Activated CD8-positive, alpha-beta T cell treated with anti-CD3 and anti-CD28 coated beads for 36 hours (primary cell): ENCODE measurements at places on chromosomes 7 and 10. TPM values are rescaled to one million over a fixed set of nuclear protein-coding genes. Genes with fewer than 3 reads are reported as not detected.

- H3K27ac ChIP-seq = no peak overlapping the region
- no peak overlapping the region for H3K4me3 ChIP-seq
- H3K4me1 ChIP-seq = no peaks in the 10 kb centered on the region
- no peaks in the 10 kb centered on the region for H3K27me3 ChIP-seq
Measured at GRCh38 chr7:152862006-152862405, 102.5 kb downstream of the ACTR3B start.

DNA sequence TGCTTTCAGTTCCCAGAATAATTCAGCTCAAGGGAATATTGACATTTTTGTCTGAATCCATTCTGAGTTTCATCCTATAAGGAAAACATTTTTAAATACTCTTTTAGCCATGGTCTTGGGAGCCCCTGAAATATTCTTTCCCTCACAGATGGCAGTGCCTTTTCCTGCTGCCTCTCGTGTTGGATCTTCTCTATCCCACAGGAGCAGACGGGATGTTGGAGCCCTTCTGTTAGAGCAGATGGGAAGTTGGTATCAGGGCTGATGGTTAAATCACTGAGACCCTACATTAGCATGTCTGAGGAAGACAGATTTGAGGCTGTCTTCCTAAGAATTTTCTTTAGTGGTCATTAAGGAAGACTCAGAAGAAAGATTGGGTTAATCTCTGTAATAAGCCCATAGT, 737.8 kb downstream of the LRMDA start:
- H3K4me3 ChIP-seq = no peak overlapping the region
- no peak for DNase-seq
- H3K27me3 ChIP-seq = no peaks in the 10 kb centered on the region
- H3K27ac ChIP-seq = no peak overlapping the region

GRCh38 chr10:76651154-76651553, 986.5 kb downstream of the KCNMA1 start:
- H3K27me3 ChIP-seq = peaks cover 3% of the 10 kb centered on the region
- no peak for DNase-seq
- no peak overlapping the region for H3K27ac ChIP-seq
- H3K4me3 ChIP-seq = no peak overlapping the region
- no peaks in the 10 kb centered on the region for H3K36me3 ChIP-seq

Gene NPFFR1
- total RNA-seq = not detected

Gene LIPM
- not detected for total RNA-seq
